ENCODE measurements at places on chromosomes 4 and X.

DNA sequence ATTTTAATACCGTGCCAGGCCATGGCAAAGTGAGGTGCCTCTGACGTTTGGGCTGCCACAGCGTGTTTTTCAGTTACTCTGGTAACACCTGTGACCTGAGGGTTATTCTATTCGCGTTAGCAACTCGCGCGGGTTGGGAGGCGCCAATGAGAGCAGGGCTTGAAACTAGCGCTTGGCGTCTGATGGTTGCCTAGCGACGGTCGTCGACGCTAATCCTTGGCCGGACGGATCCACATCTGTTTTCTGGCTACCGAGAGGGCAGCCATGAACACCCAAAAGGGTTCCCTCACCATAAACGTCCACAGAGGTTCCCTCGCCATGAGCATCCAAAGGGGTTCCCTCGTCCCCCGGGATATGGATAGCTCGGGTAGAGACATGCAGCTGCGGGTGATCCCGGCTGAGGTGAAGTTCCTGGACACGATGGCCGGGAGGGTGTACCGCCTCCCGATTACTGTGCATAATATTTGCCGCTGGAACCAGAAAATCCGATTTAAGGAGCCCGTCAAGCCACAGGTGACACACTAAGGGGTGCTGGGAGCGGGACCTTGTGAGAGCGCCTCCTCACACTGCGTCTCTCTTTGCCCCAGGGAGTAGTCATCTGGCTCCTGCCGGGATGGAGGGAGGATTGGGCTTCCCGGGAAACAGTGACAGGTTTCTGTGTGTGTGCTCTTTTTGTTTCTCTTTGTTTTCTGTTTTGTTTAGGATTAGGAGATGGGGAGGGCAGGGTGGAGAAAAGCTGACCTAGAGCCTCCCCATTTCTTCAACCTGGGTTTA is at the start of gene CFAP47:
Gene CFAP47 (plus strand): TSS at position 199 of the 774 bp plus-strand sequence. CDS start 66 bp downstream, at position 265.
- peak; percentile 4 for DNase-seq

- no peak for DNase-seq
Measured at GRCh38 chrX:18578546-18578945, 93.4 kb downstream of the RS1 start.

GRCh38 chr4:92501456-92501855 is 197.7 kb downstream of the GRID2 start:
- DNase-seq: no peak

DNA sequence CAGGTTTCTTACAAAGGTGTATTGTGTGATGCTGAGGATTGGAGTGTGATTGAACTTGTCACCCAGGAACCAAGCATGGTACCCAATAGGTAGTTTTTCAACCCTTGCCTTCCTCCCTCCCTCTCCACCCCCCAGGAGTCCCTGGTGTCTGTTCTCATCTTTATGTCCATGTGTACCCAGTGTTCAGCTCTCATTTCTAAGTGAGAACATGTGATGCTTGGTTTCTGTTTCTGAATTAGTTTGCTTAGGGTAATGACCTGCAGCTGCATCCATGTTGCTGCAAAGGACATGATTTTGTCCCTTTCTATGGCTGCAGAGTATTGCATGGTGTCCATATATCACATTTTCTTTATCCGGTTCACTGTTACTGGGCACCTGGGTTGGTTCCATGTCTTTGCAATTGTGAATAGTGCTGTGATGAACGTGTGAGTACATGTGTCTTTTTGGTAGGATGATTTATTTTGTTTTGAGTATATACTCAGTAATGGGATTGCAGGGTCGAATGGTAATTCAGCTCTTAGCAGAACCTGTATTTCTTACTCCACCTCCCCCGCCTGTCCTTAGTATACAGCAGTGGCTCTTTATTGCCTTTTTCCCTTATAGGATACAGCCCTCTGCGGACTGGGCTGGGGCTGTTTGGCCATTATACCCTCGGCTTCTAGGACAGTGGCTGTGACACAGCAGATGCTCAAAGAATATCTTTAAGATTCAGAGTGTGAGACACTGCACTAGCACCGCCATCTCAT is 145.4 kb downstream of the PTTG2 start:
- DNase-seq: no peak

DNA sequence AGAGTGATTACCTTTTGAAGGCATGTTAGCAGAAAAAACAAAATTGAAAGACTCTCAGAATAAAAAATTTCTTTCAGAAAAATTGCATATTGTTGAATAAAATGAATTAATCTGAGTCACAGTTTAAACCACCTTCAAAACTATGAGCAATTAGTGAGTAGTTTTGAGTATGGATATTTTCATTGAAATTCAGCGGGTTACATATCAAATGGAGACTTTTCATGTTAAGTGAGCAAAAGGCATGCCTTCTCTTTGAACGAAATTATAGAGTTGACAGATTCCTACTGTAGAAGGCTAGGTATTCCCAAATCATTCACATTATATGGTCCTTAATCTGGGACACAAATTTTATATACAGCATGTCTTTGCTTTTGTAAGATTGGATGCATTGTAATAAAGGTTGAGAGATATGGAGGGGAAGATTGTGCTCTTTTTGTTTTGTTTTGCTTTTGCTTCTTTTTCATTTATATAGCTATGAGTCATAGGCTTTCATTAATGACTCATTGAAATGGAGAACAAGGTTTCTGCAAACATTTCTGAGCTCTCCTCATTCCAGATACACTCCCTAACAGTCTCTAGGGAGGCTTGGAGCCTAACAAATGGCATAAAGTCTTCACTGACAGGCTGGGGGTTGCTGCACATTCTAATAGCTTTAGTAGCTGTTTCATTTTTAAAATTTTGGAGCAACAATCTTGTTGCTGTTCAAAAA is 21.6 kb downstream of the PCDH18 start:
- DNase-seq: peak; percentile 6

GRCh38 chr4:101282076-101282844 is 65.1 kb downstream of the PPP3CA start:
- DNase-seq: no peak

- peak; percentile 64 for DNase-seq
Measured at GRCh38 chr4:139958739-139959098, 195.3 kb downstream of the MAML3 start.

- no peak for DNase-seq
Measured at GRCh38 chr4:7338059-7338452, 96.7 kb downstream of the PSAPL1 start.

DNA sequence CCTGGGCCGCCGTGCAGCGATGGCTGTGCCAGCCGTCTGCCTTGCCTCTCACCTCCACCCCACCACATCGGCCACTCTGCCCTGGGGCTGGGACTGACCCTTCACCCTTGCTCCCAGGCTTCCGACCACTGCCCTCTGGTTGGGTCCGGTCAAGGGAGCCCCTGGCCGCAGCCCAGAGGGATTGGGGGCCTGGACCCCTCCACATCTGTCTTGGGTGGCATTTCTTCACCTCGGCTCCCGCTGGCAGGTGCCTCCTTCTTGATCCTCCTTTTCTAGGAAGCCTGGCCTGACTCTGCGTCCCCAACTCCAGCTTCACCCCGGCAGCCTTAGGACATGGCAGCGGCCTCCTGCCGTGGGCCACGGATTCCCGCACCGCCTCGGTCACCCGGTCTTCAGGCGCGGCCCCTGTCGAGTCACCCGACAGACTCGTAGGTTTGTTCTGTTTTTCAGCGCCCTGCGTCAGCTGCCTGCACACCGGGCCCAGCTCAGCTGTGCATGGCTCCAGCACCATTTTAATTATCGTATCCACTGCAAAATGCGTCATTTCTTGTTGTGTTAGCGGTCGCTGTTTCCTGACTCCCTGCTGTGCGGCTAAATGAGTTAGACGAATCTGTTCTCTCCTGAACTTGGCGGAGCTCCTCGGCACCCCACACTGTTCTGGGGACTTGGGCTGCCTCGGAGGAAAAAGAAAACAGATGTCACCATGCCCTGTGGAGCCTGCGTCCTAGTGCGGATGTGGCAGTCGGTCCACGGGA is 124.0 kb downstream of the FAM53A start:
- DNase-seq: no peak

GRCh38 chr4:152106781-152107321 is 346.0 kb upstream of the GATB start:
- no peak for DNase-seq

- DNase-seq: no peak
Measured at GRCh38 chr4:72935462-72935861, 134.1 kb downstream of the COX18 start.

DNA sequence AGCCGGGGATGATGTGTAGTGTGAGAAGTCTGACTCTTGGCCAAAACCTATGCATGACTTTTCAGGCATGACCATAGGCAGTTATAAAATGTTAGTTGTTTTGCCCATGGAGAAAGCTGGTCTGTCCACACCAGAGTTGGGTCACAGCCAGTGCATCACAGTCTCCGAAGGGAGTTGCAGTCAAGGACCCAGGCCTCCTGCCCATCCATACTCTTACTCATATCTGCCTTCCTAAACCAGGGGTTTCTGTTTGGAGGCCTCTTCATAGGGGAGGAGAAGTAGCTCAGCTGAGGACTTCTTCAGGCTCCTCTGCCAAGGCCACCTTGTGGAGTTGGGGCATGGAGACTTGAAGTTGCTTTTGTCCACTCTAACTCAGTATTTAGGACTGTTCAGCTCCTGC is 1008.3 kb downstream of the PCDH18 start:
- DNase-seq: no peak

- DNase-seq: peak; percentile 1
Measured at GRCh38 chrX:88425739-88426138, 321.3 kb upstream of the CPXCR1 start.

DNA sequence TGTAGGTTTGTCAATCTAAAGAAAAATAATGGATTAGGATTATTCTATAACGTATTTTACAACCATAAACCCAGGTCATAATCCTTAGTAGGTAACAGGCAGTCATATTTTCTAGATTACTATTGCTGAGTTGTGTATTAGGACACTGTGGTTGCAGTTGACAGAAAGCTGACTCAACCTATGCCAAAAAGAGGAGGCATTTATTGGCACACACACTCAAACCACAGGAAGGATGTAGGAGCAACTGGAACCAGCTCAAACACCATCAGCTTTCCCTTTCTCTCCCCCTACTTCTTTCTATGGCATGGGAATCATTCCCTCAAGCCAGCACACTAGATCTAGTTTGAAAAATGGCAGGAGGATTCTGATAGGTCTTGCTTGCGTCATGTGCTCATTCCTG is 136.4 kb upstream of the FAM9C start:
- no peak for DNase-seq

DNA sequence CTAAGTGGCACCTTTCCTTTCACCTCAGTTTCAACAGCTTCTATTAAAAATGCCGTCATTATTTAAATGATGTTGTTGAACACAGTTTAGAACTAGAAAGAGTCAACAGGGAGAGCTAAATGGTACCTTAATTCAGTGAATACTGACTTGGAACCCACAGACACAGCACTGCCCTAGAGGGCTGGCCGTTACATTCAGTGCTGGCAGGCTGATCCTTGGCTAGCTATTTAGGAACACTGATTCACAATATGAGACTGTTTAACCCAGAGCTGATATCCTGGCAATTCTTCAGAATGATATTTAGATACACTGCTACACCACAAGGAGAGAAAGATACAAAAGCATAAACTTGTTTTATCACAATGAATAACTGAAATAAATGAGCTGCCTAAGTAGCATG is 12.7 kb upstream of the NAAA start:
- no peak for DNase-seq

- DNase-seq: no peak
Measured at GRCh38 chr4:7383266-7383665, 51.5 kb downstream of the PSAPL1 start.

DNA sequence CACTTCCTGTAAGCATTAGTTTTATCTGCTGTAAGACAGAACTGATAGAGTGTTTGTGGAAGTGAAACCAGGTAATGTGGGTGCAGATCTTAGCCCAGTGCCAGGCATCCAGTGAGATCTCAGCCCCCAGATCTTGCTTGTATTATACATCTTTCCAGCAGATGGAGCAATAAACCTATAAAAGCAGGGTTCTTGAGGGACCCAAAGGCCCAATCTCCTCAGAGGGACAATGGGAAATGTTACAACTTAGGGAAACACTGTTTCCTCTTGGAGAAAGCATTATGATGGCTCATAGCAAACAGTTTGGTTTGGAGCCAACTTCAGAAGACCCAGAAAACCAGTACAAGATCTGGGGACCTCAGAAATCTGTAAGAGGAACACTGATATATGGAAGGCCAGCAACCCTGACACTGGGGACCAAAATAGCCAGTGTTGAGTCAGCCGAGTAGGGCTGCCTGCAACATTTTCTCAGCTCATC is 206.3 kb downstream of the SLC7A11 start:
- DNase-seq: peak; percentile 15

- DNase-seq: no peak
Measured at GRCh38 chrX:50978920-50979682, 68.6 kb downstream of the BMP15 start.

DNA sequence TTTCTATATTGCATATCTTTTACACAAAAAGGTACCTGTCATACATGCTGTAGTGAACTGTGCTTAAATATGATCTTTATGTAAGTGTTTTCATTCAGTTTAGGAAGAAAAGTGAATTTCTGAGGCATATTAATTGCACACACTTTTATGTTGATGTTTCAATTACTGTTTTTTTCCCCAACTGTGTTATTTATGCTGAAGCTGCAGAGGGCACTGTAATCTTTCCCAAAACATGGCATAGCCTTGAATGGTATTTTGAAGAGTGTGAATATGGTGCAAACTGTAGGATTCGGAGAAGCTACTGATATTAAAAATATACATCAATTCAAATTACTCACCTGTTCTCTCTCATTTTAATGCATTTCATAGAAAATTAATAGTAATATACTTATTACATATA is 6.0 kb upstream of the CENPE start:
- DNase-seq: no peak

DNA sequence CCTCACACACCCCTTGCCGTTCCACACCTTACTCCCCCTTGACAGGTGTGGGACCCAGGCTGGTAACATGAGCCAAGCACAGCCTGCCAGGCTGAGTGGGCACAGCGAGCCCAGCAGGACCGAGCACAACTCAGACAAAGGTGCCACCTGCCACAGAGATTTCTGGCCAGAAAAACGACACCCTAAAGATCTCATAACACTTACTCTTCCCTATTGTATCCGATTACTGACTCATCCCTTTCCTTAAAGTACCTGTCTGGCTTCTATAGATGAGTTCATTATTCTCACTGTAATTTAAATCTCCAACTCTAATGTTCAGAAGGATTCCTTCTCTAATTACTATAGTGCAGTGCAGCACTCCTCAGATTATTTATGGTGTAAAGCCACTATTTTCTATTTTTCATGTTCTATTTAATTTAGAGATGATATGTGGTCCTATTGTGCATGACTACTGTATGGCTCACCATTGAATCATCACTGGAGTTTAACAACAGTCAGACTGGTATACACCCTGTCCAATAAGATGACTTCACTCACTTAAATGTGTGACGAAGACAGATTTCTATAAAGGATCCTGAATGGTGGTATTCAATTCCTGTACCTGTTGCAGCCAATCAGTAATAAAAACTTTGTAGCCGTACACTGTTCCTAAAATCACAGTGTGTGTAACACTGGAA is 7.6 kb upstream of the SYTL5 start:
- DNase-seq: peak; percentile 16

- DNase-seq: no peak
Measured at GRCh38 chr4:20195071-20195885, 56.4 kb upstream of the SLIT2 start.

GRCh38 chr4:56976837-56977320 is 527 bp downstream of the NOA1 start:
- no peak for DNase-seq

Data from NCI-H748 treated with DMSO at 0.1 percent for 48 hours (cell line).